ENCODE measurements at places on chromosomes 12 and 14.

DNA sequence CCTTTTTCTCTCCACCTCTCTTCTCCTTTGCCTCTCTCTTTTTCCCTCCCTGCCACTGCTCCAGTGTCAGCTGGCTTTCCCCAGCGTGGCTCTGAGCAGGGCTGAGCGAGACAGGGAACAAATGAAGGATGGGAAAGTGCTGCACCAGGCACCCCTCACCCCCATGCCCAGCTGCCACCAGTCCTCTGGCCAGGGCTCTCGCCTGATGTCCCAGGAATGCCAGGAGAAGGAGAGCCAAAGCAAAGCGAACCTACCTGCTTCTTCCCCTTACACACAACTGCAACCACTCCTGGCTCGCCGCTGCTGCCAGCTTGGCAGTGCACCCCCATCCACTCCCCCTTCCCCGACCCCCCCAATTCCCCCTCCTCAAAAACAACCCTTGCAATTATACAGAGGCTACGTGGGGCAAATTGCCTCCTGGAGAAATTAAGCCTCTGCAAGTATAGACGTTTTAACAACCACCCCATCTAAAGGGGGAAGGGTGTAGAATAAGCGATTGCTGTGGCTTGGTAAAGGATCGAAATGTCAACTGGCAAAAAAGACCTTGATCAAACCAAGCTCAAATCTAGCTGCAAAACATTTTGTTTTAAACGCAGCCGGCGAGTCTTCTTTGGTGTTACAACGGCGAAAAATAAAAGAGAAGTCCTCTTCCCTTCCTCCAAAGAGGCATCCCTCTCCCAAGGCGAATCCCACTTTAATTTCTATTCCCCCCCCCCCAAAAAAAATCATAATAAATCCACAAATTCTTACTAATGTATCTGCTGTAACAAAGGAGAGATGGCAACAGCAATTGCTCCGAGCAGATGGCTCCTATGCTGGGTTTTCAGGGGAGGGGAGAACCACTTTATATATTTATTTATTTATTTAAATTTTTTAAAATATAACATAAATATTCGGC, 2.9 kb downstream of the BCL11B start:
- no peak for DNase-seq

GRCh38 chr12:116122628-116123027, 154.9 kb downstream of the MED13L start:
- DNase-seq: no peak

- no peak for DNase-seq
These were observed 35.9 kb upstream of the CHST11 start for GRCh38 chr12:104420868-104421267.

- no peak for DNase-seq
These were observed 149.4 kb upstream of the HIF1A start for GRCh38 chr14:61545726-61546455.

- no peak for DNase-seq
These were observed 21.8 kb upstream of the CRY1 start for GRCh38 chr12:107115119-107115518.

DNA sequence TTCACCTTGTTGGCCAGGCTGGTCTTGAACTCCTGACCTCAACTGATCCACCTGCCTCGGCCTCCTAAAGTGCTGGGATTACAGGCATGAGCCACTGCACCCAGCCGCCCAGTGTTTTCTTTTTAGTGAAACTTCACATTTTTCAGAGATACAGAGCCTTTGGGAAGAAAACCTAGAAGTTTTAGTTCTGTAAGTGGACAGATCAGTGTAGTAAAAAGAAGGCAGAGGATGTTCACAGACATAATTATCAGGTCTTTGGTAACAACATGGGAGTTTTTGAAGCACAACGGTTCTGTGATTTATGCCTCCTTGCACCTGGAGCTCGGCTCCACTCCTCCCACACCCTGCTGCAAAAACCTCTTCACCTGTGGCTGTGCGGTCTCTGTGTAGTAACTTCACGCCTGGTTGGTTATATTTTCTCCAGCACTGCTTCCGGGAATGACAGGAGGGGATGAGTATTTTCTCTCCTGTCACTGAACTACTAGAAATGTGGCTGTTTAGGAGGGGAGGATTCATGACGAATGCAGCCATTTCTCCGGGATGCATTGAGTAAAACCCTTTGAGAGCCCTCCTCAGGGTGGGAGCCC, 67.0 kb downstream of the ARF6 start:
- peak; percentile 38 for DNase-seq

- no peak for DNase-seq
These were observed 228.2 kb upstream of the PWP1 start for GRCh38 chr12:107457362-107457935.

- DNase-seq: peak; percentile 74
These were observed at the start of gene CPM for GRCh38 chr12:68932961-68933893. Gene CPM (minus strand): TSS chr12:68933171. CDS start chr12:68932837, 334 bp downstream.

- DNase-seq: no peak
These were observed 214.0 kb upstream of the NOVA1 start for GRCh38 chr14:26811756-26812305.

DNA sequence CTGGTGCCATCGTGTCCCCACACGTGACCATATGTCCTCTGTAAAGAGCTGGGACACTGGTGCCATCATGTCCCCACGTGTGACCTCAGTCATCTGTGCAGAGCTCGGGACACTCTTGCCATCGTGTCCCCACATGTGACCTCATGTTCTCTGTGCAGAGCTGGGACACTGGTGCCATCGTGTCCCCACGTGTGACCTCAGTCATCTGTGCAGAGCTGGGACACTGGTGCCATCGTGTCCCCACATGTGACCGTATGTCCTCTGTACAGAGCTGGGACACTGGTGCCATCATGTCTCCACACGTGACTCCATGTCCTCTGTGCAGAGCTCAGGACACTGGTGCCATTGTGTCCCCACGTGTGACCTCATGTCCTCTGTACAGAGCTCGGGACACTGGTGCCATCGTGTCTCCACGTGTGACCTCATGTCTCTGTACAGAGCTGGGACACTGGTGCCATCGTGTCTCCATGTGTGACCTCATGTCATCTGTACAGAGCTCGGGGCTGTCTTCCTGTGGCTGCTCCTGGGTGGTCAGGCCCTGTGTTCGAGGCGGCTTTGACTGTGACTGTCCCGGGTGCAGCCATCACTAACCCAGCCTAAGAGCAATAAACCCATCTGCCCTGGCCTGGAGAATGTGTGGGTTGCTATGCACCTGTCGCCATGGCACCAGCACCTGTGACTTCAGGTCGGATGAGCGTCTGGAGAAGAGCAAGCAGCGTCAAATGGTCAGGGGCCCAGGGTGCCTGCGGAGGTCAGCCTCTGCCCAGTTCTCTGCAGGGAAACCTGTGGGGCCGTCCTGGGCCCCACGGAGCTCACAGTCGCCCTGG, 334.4 kb downstream of the ADGRD1 start:
- DNase-seq: no peak

DNA sequence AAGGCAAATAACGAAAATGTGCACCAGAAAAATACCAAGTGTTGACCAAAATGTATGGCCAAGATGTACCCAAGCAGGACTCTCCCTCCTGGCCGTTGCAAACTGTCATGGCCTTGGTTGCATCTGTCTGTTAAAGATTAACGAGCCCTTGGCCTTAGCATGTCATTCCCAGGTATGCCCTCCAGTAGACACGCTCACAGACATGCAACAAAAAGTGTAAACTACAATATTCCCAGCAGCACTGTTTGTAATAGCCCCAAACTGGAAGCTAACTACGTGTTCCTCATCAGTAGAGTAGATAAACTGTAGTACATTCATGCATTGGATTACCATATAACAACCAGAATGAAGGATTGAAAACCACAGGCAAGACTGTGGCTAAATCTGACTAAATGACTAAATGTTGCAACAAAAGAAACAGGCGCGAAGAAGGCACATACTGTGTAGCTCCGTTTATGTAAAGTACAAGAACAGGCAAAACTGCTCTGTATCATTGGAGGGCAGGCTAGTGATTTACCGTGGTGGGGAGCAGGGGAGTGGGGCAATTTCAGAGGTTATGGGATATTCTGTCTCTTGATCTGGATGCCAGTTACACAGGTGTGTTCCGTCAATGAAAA, 232.8 kb upstream of the DIO3 start:
- DNase-seq: no peak

- DNase-seq: no peak
These were observed 83.8 kb upstream of the VRK1 start for GRCh38 chr14:96713426-96713825.

- DNase-seq: no peak
These were observed at the start of gene SLC25A21 for GRCh38 chr14:37172024-37172869. Gene SLC25A21 (minus strand): TSS chr14:37172606.

GRCh38 chr14:77290705-77291104, 19.7 kb upstream of the NGB start:
- no peak for DNase-seq

DNA sequence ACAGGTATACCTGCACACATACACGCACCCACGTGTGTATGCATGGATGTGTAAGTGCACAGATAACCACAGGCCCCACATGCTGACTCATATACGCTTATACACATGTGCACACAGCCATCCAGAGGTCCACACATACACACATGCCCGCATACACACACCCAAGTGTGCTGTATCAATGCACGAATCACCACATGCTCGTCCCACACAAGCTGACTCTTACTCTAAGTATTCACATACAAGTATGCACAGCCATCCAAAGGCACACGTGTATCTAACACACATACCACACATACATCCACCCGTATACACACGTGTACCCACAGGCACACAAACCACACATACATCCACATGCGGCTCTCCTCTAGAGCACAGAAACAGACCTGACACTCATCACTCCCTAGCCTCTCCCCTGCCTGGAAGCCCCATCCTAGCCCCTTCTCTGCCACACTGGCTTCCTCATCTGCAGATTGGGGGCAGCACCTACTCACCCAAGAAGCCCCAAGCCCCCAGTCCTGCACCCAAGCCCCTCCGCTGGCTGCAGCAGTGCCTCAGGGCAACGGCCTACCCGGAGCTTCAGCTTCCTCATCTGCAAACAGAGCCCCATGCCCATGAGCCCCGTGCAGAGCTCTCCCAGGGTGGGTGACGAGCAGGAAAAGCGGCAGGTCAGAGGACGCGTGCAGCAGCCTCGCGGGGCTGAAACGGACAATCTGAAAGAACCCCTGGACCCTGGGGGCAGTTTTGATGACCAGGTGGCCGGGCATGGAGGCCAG, 105.4 kb downstream of the NCOR2 start:
- no peak for DNase-seq

DNA sequence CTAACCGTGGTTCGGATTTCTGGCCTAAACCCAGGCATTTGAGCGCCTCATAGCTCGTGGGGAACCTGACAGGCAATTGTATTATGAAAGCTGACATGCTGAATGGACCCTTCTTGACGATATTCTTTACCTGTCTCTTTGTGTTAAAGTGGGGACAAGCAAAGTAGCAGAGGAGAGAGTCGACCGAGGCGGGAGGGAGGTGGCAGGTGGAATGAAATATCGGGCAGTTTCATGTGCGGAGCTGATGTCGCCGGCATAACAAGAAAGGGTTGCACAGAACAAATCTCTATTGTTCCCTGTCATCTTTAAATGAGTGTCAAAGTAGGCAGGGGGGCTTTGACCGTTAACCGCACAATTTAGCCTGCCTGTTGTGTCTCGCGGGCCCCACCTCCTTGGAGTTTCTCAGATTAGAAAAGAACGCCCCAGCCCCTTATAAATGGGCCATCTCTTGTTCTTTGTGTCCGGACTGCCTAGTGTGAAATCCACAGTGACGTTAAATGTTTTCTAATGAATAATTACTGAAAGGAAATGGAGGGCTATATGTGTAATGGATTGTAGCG, 11.5 kb downstream of the MYO1H start:
- DNase-seq: no peak

DNA sequence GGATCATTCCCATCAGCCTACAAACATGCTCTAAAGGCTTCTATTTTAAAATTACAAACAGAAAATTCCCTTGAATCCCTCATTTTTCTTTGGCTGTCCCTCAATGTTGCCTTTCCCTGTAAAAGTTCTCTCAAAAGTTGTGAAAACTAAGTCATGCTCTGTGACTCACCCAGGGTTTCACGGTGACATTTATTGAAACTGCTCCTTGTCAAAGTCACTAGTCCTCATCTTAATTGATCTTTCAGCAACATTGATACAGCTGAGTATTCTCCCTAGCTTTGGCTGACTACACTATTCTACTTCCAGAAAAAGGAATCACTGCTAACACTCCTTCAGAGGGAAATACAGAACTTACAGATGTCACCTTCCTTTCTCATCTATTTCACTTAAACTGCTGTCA, 65.7 kb downstream of the ASCL4 start:
- DNase-seq: no peak

DNA sequence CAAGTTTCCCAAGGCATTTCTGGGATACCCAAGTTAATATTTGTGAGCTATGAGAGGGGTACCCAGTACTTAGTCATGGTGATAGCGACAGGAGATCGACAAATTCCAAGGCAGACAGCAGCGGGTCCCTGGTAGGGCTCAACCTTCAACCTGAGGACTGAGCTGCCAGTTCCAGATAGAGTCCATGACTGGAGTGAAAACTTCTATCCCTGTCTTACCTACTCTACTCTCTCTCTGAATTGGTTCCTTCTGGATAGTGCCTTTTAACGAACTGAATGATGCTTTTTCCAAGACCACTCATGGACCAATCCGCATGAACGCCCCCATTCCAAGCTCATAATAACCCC, 76.9 kb upstream of the ALG10 start:
- DNase-seq: no peak

DNA sequence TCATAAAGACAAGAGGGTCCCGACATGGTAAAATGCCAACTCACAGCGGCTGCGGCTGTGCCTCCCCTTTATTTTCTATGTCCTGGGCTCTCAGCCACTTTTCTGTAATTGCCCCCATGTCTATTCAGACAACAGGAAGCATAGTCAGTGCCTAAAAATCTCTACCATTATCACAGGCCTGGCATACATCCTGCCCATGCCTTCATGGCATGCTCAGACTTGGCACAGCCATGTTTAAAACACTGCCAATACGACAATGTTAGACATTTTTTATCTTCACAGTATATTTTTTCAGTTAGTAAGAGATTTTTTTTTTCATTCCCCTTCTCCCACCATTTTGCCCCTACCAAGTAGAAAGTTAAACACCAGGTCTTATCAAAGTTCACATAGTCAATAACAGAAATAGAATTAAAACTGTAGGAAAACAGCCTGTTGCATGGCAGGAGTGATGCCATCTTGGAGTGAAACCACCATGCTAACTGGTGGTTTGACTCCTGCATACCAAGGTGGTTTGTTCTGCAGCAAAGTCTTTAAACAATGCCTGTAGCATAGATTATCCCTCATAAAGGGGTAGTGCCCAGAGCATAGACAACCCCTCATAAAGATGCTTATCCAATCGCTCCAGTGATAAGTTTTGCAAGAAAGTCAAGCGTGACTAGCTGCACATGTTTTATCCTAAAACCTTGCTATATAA, 18.9 kb upstream of the CERS5 start:
- no peak for DNase-seq

Measured in GM12892 (cell line).